ENCODE measurements at places on chromosomes 16 and 17.

DNA sequence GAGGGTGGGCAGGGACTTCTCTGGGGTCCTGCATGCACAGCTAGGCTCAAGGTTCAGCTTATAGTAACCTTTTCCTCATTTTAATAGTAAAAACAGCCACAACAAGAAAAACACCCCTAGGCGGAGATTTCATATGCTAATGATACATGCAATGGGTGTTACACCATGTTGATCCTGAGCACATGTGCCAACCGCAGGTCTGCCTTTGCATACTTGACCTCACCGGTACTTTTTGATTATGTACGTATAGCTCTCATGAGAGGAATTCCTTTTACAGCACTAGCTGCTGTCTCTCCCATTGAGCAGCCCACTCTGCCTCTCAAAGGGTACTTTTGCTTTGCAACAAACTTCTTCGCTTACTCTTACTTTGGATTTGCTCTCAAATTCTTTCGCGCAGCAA lies 1.9 kb downstream of the KRTAP4-8 start:
- DNase-seq, result no peak

GRCh38 chr16:58563235-58563634 lies 47.9 kb downstream of the SETD6 start:
- peak; percentile 16 for DNase-seq

DNA sequence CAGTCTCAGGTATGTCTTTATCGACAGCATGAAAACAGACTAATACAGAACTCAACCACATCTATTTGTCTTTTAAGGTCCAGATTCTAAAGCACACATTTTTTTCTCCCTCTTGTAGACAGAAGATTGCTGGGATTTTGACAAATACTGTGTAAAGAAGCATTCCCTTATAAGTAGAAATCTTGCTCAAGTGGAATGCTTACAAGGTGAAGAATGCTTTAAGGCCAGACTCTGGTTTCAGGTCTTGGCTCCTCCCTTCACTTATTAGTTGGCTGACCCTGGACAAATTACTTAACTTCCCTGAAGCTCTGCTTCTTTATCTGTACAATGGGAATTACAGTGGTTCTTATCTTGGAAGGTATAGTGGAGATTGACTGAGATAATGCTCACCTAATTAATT lies 242.3 kb upstream of the IRX5 start:
- DNase-seq, result no peak

- no peak for DNase-seq
Observed at GRCh38 chr16:53752560-53752959, 48.6 kb downstream of the FTO start.

DNA sequence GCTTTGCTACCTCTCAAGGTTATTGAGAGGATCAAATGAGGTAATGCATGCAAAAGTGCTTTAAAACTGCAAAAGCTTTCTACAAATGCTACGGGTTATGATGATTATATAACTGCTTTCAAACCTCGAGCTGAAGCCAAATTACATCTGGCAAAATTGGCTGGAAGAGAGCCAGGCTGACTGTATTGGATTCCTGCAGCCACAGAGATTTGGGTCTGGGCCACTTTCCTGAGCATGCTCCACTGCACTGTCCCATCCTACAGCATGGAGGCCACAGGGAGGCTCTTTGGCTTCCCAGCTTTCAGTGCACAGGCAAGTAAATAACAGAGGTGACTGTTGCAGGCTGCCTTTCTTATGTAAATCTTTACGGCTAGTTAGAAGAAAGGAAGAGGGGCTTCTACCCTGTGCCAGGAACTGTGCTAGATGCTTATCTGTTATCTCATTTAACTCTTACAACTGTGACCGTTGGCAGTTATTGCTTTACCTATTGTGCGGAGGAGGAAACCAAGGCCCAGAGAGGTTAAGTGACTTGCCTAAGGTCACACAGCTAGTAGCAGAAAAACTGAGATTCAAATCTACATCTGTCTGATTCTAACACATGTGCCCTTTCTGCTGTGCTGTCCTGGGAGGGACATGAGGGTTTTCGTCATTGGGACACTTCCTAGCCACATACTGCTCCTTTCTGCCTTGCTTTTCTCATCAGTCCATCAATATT lies 121.8 kb downstream of the SPACA3 start:
- DNase-seq, result no peak

- no peak for DNase-seq
Observed at GRCh38 chr17:74972973-74973328, 392 bp upstream of the HID1 start.

- no peak for DNase-seq
Observed at GRCh38 chr17:63989622-63990345, 8.4 kb upstream of the PRR29 start.
